Fibroblast of lung (primary cell): ENCODE measurements at places on chromosomes 12 and 14. TPM values are rescaled to one million over a fixed set of nuclear protein-coding genes. Genes with fewer than 3 reads are reported as not detected.
A peak's percentile ranks its signal among the peaks of the same experiment; 100 is the strongest.

DNA sequence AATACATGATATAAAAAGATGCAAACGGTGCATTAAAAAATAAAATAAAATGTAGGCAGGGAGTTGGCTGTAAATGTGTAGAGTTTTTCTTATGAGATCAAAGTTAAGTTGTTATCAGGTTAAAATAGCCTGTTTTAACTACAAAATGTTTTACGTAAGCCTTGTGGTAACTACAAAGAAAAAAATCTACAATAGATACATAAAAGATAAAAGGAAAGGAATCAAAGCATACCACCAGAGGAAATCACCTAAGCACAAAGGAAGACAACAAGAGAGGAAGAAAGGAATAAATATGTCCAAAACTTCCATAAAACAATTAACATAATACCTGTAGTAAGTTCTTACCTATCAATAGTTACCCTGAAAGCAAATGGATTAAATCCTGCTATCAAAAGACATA lies 12.2 kb downstream of the NELL2 start:
- DNase-seq, result no peak

DNA sequence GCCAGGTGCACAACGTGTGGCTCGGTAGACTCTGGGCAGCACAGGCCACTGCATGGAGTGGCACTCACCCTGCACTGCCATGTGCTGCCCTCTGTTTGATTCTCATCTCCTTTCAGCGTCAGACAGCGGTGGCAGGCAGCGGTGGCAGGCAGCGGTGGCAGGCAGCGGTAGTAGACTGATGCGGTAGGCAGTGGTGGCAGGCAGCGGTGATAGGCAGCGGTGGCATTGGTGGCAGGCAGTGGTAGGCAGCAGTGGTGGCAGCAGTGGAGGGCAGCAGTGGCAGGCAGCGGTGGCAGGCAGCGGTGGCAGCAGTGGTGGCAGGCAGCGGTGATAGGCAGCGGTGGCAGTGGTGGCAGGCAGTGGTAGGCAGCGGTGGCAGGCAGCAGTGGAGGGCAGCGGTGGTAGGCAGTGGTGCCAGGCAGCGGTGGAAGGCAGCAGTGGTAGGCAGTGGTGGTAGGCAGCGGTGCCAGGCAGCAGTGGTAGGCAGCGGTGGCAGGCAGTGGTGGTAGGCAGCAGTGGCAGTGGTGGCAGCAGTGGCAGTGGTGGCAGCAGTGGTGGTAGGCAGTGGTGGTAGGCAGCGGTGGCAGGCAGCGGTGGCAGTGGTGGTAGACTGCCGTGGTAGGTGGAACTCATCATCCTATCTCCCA lies 6.0 kb upstream of the MEG3 start:
- DNase-seq, result no peak

GRCh38 chr12:96197503-96198272 lies 3.5 kb downstream of the ELK3 start:
- peak; percentile 96 for DNase-seq

Gene SERPINA6
- not detected in 2 replicates for polyA plus RNA-seq

Gene ASCL1
- polyA plus RNA-seq, result not detected in 2 replicates
